ENCODE measurements at places on chromosomes 12 and 14. TPM values are rescaled to one million over a fixed set of nuclear protein-coding genes. Genes with fewer than 3 reads are reported as not detected.

Gene GPRC5D
- not detected for total RNA-seq

Gene TAS2R8
- total RNA-seq = not detected

Gene MTA1
- 33.2 TPM for total RNA-seq

Gene RBM23
- 56.8 TPM for total RNA-seq

Gene EGLN3
- 0.30 TPM for total RNA-seq

Measured in mammary microvascular endothelial cell (primary cell).